ENCODE measurements at places on chromosomes 4 and X.
A peak's percentile ranks its signal among the peaks of the same experiment; 100 is the strongest.

- DNase-seq, result no peak
Observed at GRCh38 chr4:129322920-129323319, 227.0 kb downstream of the C4orf33 start.

DNA sequence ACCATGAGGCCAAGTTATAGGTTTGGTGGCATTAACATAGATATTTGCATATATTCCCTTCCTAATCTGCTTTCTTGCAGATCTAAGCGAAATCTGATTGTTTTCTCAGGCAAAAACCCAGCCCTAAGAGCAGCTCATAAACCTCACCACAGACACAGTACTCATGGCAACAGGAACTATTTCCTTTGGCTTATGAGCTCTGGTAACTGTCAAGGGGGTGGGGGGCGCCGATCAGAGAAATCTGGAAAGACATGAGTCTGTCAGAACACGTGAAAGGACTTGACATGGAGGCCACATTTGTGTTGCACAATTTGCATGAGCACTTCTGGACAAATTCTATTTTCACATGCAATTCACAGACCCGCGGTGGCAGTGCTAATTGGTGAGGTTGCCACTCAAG is 83.7 kb downstream of the MGST2 start:
- no peak for DNase-seq

DNA sequence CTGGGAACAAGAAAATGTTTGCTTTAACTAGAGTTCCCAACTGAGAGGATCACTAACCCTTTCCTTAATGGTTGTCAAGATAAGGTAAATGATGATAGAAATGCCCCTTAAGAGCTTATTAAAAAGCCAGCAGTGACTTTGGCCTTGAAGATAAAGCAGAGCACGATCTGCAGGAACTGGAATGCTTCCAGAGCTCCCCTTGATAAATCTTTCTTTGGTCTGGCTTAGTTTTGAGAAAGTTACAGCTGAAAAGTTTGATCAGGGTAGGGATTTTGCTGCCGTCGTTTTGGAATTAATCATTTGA is 64.0 kb downstream of the PTTG2 start:
- no peak for DNase-seq

DNA sequence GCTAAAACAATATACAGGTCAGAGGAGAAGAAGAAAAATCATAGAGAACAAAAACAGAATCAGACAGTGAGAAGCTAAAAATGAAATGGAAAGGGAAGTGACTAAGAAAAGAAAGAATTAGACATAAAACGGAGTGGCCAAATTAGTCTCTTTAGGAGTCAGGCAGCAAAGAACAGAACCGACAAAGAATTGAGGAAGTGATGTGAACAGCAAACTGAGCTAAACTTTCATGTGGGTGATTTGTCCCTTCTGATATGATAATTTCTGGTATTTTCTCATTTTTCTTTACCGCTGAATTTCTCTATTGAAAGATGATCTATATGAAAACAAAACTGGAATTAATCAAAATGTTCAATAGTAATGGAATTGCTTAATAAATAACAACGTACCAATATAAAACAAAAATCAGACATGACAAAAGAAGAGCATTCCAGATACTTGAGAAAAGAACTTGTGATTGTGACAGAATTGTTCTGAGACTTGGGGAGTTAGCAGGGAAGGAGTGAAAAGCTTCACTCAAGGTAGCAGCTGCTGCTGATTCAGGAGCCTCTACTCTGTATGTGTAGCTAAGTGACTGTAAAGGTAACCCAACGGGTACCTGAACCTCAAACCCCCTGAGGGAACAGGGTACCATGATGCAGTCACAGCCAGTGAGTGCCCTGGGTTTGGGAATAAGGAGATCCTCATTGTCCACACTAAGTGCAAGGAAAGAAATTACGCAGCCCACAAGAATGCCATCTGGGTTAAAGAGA is 8.8 kb downstream of the TAPT1 start:
- no peak for DNase-seq

GRCh38 chrX:68084765-68085164 is 348.5 kb downstream of the OPHN1 start:
- peak; percentile 10 for DNase-seq

DNA sequence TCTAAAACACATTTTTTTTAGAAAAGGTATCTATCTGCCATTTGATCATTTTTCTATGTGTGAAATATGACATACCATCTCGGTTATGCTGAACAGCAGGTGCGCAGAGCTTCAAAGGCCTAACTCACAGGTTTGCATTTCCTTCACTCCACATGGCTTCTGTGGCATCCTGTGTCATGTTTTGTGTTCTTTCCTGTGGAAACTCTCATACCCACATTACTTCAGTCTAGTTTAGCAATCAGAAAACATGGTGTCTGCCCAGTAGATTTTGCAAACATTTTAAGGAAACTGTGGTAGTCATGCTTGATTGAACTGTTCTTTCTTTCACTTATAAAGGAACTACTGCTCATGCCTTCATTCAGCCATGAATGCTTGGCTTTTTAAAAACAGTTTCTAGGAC is 11.3 kb upstream of the ARAP2 start:
- DNase-seq, result no peak

GRCh38 chr4:7677799-7678301 is 243.1 kb upstream of the PSAPL1 start:
- no peak for DNase-seq

- DNase-seq, result no peak
Observed at GRCh38 chr4:170339522-170339921, 249.8 kb upstream of the AADAT start.

GRCh38 chr4:153785910-153786721 is 2.8 kb downstream of the SFRP2 start:
- DNase-seq, result no peak

GRCh38 chrX:124393238-124393637 is 46.9 kb downstream of the SH2D1A start:
- no peak for DNase-seq

DNA sequence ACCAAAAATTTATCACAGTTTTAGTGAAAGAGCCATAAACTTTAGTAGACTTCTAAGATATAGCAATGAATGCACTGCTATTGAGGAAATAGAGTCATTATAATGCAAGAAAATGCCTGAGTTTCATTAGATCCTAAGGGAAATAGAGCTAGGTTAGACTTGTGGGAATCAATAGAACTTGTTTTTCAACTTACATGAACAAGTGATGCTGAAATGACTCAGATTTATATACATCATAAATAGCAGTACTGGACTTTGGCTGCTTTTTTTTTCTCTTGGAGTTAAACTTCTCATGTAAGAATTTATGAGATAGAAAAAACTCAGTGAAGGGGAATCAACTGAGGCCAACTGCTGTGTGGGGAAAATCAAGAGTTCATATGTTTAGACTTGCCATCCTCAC is 216.5 kb upstream of the AADAT start:
- no peak for DNase-seq

DNA sequence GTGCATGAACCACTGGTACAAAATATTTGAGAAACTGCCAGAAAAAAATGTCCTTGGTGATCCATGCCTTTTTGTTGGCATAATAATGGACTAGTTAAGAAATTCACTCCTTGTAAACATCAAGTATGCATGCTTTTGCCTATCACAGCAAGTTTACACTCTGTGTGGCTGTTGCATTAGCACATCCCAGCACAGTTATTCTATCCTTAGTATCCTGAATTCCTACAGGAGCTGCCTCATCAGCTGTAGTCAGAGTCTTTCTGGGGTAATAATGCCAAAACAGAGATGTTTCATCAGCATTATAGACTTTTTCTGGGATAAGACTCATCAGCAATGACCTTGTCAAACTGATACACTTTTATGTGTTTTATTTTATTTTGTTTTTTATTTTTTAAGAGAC is 82.8 kb downstream of the CHIC2 start:
- DNase-seq, result no peak

- DNase-seq, result no peak
Observed at GRCh38 chr4:76354517-76355473, 48.3 kb downstream of the STBD1 start.

GRCh38 chrX:8760021-8760420 is 28.1 kb upstream of the ANOS1 start:
- DNase-seq, result no peak

DNA sequence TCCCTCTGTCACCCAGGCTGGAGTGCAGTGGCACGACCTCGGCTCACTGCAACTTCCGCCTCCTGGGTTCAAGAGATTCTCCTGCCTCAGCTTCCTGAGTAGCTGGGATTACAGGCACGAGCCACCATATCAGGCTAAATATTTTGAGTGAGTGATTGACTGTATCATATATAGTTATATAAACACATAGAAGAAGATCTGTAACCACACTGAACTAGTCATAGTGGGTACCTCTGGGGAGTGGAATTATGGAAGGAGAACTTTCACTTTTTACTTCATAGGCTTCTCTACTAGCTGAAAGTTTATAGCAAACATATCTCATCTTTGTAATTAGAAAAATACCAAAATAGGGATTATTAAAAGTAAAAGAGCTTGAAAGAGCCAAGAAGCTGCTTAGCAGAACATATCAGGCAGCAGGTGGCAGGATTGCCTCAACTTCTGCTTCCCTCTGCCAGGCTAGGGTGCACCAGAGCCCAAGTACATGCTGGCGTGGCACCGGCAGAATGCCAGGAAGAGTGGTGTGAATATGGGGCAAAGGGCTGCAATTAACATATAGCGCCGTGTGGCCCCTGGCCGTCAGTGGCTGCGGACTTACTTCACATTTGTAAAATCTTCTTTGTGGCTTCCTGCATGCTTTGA is 39.5 kb upstream of the CD40LG start:
- no peak for DNase-seq

DNA sequence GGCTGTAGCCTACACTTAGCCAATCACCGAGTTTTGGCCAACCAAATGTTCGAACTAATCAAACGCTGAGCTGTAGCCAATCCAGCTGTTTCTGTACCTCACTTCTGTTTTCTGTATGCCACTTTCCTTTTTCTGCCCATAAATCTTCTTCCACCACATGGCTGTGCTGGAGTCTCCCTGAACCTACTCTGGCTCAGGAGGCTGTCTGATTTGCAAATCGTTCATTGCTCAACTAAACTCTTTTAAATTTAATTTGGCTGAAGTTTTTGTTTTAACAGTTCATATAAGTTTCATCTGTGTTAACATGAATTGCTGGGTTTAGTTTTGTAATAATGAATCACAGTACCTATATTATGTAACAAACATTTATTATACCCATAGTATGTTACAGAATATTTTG is 160.7 kb upstream of the PCDH7 start:
- no peak for DNase-seq

- no peak for DNase-seq
Observed at GRCh38 chr4:153154007-153154975, 50.0 kb upstream of the TRIM2 start.

DNA sequence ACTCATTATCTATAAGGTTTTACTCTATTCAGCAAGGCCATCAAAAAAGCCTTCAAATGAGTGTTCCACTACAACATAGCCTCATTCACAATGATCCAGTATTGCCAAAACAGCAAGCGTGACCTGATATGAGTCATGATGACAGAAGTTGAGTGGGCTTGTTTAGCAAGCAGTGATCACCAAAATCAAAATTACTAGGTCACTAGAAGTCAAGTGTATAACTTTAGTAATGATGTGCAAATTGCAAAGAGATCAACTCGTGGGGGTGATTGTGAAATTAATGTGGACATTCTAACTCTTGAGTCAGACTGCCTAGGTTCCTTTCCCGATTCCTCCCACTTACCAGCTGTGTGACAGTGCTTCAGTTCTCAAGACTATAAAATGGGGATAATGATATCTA is 124.5 kb downstream of the CHM start:
- peak; percentile 24 for DNase-seq

- no peak for DNase-seq
Observed at GRCh38 chr4:12880844-12881243, 603.3 kb downstream of the RAB28 start.

- DNase-seq, result no peak
Observed at GRCh38 chr4:57040510-57040909, 61.8 kb downstream of the POLR2B start.

- no peak for DNase-seq
Observed at GRCh38 chr4:61571761-61572559, 371.8 kb downstream of the ADGRL3 start.

DNA sequence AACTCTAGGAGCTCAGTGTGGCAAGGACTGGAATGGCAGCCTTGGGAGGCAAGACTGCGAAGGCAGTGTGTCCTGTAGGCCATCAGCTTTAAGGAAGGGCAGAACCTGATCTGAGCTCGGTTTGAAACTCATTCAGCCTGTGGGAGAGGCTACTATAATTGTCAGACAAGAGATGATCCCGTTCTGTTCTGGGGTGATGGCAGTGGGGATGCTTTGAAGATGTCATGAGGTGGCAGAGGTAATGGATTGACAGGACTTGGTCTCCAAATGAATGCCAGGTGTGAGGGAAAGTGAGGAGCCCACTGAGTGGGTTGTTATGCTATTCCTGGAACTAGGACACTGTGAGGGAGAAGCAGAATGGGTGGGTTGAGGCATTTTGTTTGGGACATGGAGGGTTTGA is 144.9 kb downstream of the PJA1 start:
- DNase-seq, result no peak

GRCh38 chrX:25531096-25531495 is 515.3 kb upstream of the ARX start:
- DNase-seq, result no peak

DNA sequence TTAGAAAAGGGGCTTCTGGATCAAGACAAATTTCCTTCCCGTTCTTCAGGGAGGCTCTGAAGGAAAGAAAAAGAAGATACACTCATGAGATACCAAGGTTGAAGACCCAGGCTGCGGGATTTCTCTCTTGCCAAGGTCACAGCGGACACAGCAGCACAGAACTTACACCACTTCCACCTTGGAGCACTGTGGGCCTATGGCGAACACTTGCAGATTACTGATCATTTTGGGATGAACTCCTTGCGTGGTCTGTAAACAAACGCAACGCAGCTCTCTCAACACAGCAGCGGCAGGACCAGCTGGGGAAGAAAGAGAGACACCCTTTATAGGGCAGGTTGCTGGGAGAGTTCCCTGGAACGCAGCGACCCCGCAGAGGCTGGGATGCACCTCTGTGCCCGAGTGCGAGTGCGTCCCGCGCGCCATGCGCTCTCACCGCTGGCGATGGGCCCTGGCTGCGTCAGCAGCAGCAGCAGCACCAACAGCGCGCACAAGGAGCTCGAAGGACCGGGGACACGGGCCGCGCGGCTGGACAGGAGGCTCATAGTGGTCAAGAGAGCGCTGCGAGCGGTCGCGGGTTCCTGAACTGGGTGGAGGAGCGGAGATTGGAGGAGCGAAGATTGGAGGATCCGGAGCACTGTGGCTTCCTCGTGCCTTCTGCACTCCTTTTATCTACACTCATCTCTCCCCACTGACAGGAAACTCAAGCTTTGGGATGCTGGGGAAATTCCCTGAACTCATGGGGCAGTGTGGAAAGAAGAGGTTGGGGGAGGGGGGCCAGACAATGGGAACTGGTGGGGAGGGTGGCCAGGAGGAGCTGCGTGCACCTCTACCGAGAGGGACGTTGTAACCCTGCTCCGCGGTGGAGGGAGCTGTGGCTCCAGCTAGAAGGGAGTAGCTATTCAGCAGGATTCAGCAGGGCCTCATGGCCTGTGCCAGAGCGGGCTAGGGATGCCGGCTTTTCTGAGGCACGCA is at the start of gene CXCL5:
TSS of gene CXCL5 (minus strand) at position 638 of the 972 bp plus-strand sequence. CDS start at position 542, 96 bp downstream.
- no peak for DNase-seq

GRCh38 chr4:5127556-5127955 is 76.3 kb downstream of the STK32B start:
- no peak for DNase-seq

GRCh38 chrX:16454926-16455325 is 195.0 kb upstream of the S100G start:
- no peak for DNase-seq

GRCh38 chr4:68570122-68570507 is 6.0 kb downstream of the UGT2B17 start:
- no peak for DNase-seq

GRCh38 chrX:103669745-103670144 is 16.8 kb downstream of the MORF4L2 start:
- DNase-seq, result no peak

GRCh38 chrX:85024044-85024443 is 20.4 kb downstream of the APOOL start:
- DNase-seq, result no peak

- DNase-seq, result no peak
Observed at GRCh38 chrX:73214426-73215094, at the start of gene NAP1L2. Gene NAP1L2 (minus strand): TSS chrX:73214851. CDS start chrX:73214492, 359 bp downstream.

Data from AG04450 (cell line).